ENCODE measurements at places on chromosomes 6 and 20.

DNA sequence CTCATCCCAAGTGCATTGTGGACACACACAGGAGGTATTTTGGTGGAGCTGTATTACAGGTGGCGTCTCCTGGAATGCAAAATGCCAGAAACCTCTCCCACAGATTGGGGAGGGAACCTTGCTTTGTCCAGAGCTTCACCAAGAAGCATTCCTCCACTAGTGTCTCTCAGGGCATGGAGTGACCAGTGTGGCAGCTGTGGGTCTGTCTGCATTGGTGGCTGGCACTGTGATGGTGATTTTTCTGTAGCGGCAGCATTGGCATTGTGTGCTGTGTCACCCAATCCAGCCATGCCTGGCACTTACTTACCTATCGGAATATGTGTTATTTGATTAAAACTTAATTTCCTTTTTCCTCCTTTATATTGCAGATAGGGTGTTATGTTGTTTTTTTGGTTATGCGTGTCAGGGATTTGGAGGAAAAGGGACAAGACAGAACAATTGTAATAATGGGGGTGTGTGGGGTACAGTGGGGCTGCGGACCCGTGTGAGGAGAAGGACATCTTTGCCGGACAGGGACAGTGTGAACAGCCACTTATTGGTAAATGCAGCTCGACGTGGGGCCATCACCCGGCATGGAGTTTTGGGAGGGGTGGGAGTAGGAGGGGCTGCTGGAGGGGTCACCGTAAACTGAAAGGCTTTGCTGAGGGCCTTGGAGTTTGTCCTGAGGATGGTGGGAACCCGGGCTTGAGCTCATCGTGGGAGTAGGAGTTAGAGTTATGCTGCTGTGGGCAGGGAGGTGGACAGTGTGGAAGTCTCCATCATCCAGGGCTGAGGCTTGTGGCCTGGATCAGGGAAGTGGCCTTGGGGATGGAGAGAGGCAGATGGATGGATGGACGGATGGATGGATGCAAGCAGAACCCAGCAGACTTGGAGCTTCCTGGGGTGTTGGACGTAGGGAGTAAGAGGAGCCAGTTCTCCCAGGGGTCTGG is 105.0 kb downstream of the SYCP2 start:
- H3K4me3 ChIP-seq, result no peak overlapping the region
- H3K27ac ChIP-seq, result no peak overlapping the region
- no peaks in the 10 kb centered on the region for H3K4me1 ChIP-seq

- DNase-seq, result no peak
- no peak overlapping the region for H3K27ac ChIP-seq
- H3K4me1 ChIP-seq, result peaks cover 16% of the 10 kb centered on the region
- no peaks in the 10 kb centered on the region for H3K27me3 ChIP-seq
- H3K4me3 ChIP-seq, result no peak overlapping the region
Measured at GRCh38 chr6:21185861-21186478, 407.6 kb upstream of the SOX4 start.

GRCh38 chr20:45887346-45887715 is at the start of gene SPATA25:
SPATA25 (minus strand) TSS chr20:45887622; CDS start chr20:45887590, 32 bp downstream.
- DNase-seq, result no peak
- no peak within 1 kb of the TSS for H3K27ac ChIP-seq
- H3K4me1 ChIP-seq, result peaks cover 38% of the 10 kb centered on the region
- H3K36me3 ChIP-seq, result peaks cover 25% of the 10 kb centered on the region
- H3K4me3 ChIP-seq, result no peak within 1 kb of the TSS

DNA sequence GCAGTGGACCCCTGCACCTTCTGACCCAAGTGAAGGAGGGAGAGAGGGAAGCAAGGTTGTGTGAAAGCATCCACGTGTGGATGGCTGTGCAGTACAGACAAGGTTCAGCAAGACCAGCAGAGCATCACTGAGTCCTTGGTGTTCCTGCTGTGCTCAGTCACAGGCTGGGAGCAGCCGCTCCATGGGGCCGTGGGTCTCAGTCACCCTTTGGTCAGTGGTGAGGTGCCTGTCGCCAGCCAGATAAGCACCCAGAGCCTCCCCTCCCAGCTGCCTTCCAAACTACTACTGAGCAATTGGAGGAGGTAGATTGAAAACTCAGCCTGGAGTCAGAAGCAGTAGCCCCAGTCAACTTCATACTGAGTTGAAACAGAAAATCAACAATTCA is 218.9 kb downstream of the SLC24A3 start:
- no peak for DNase-seq
- H3K27ac ChIP-seq, result no peak overlapping the region
- no peaks in the 10 kb centered on the region for H3K36me3 ChIP-seq
- no peaks in the 10 kb centered on the region for H3K4me1 ChIP-seq

- H3K4me3 ChIP-seq, result peak overlapping the region; percentile 84
- H3K27me3 ChIP-seq, result no peaks in the 10 kb centered on the region
- H3K36me3 ChIP-seq, result peaks cover 18% of the 10 kb centered on the region
Measured at GRCh38 chr20:36571564-36572504, 1.6 kb upstream of the TGIF2 start.
